Spleen (tissue), 13 donors: ENCODE measurements at places on chromosomes 6 and 20. TPM values are rescaled to one million over a fixed set of nuclear protein-coding genes. Genes with fewer than 3 reads are reported as not detected.

Gene SLC23A2
- total RNA-seq: 35.7 TPM

GRCh38 chr6:5892669-5893068 lies 114.1 kb downstream of the NRN1 start:
- no peaks in the 10 kb centered on the region for H3K36me3 ChIP-seq
- peak overlapping the region; percentile 81 for H3K27ac ChIP-seq
- no peak overlapping the region for H3K4me3 ChIP-seq

- peaks cover 66% of the 10 kb centered on the region for H3K4me1 ChIP-seq
- DNase-seq: no peak
- H3K4me3 ChIP-seq: no peak overlapping the region
These were observed 14.7 kb downstream of the DSE start for GRCh38 chr6:116385459-116385802.

- H3K27me3 ChIP-seq: no peaks in the 10 kb centered on the region
- H3K27ac ChIP-seq: no peak overlapping the region
- DNase-seq: no peak
- no peaks in the 10 kb centered on the region for H3K4me1 ChIP-seq
- no peak overlapping the region for H3K4me3 ChIP-seq
These were observed 185.9 kb downstream of the UST start for GRCh38 chr6:148932731-148933130.

DNA sequence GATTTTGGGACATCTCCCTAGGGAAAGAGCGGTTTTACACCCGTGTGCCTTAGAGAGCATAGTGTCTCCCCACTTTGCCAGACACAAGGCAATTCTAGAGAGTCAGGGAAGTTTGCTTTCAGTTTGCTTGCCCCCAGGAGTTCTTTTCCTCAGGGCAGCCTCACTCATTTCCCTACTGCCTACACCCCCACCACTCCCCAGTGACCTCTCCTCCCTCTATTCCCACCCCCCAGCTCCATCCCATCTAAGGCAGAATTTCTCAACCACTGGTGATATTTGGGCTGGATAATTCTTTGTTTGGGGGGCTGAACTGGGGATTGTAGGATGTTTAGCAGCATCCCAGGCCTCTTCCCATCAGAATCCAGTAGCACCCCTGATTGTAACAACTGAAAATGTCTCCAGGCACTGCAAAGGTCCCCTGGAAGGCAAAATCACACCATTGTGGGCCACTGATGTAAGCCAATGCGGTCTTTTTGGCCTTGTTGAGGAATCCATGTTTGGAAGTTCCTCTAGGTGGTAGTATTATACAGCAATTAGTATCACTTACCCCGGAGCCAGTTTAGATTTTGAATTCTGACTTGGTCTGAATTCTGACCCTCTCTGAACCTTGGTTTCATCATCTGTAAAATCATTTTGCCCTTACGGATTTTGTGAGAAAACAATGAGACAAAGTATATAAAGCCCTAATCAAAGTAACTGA lies 1.3 kb downstream of the EPPIN start:
- H3K4me3 ChIP-seq: no peak overlapping the region
- DNase-seq: no peak
- no peaks in the 10 kb centered on the region for H3K4me1 ChIP-seq

Gene CTAGE9
- total RNA-seq: not detected

Gene SLC17A3
- not detected for total RNA-seq

- peaks cover 13% of the 10 kb centered on the region for H3K4me1 ChIP-seq
- H3K27ac ChIP-seq: no peak overlapping the region
- peaks cover 18% of the 10 kb centered on the region for H3K27me3 ChIP-seq
- no peaks in the 10 kb centered on the region for H3K36me3 ChIP-seq
- no peak overlapping the region for H3K4me3 ChIP-seq
- no peak for DNase-seq
These were observed 1.3 kb upstream of the DOK5 start for GRCh38 chr20:54474046-54474445.

DNA sequence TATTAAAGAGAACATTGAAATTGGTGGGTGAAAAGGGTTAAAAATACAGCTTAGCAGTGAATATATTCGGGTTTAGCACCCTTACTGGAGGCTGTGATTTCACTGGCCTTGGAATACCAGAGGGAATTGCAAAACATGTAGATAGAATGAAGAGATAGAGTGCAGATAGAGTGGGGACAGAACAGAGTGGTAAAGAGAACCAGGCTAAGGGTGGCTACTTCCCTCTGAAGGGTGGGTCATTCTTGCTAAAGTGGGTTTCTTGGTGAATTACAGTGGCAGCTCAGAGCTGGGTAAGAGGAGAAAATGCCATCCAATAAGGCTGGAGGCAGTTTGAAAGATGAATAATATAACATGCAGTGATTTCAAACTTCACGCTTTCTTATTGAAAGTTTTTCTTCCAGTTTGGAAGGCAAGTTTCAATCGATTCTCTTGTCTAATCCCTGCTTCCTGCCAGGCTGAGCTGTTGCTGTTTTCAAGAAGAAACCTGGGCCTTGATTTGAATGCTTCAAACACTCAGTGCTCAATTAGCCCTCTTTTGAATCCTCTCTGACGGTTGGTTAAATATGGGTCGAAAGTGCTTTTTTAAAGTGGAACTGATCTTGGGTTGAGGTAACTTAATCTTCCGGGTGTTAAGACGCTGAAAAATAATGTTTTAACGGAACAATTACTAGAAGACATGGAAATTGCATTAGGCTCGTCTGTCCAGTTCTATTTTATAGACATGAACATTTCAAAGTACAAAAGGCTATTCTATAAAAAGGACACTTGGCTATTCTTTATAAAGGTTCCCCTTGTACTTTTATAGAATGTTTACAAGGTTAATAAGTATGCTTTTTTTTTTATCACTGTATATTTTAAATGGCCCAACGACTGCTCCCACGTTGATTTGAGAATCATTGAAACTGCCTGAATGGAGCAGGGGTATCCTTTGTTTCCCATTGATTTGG lies 203.3 kb downstream of the BCAS1 start:
- H3K4me1 ChIP-seq: peaks cover 60% of the 10 kb centered on the region
- H3K36me3 ChIP-seq: no peaks in the 10 kb centered on the region
- no peak overlapping the region for H3K4me3 ChIP-seq
- no peak for DNase-seq

GRCh38 chr20:6769903-6770785 lies 2.7 kb downstream of the BMP2 start:
- H3K4me1 ChIP-seq: peaks cover 13% of the 10 kb centered on the region
- DNase-seq: peak; percentile 84
- no peaks in the 10 kb centered on the region for H3K36me3 ChIP-seq
- peaks cover 13% of the 10 kb centered on the region for H3K27me3 ChIP-seq
- H3K27ac ChIP-seq: peak overlapping the region; percentile 87

DNA sequence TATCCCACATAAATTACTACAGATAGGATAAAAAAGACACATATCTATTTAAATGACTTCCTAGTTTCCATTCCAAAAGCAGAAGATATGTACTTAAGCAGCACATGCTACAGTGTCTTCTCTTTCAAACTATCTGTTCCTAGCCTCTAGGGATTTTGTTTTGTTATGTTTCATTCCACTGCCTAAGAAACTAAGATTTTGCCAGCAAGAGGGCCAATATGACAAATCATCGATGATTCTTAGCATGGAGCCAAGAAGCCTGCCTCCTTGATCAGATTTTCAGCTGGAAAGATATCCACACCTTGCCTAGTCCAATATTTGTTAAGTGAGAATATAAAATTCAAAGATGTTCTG lies 7.0 kb downstream of the SNX5 start:
- peaks cover 5% of the 10 kb centered on the region for H3K36me3 ChIP-seq
- DNase-seq: no peak
- H3K27me3 ChIP-seq: no peaks in the 10 kb centered on the region
- peaks cover 100% of the 10 kb centered on the region for H3K4me1 ChIP-seq

Gene MLN
- total RNA-seq: not detected

Gene BYSL
- total RNA-seq: 9.5 TPM

DNA sequence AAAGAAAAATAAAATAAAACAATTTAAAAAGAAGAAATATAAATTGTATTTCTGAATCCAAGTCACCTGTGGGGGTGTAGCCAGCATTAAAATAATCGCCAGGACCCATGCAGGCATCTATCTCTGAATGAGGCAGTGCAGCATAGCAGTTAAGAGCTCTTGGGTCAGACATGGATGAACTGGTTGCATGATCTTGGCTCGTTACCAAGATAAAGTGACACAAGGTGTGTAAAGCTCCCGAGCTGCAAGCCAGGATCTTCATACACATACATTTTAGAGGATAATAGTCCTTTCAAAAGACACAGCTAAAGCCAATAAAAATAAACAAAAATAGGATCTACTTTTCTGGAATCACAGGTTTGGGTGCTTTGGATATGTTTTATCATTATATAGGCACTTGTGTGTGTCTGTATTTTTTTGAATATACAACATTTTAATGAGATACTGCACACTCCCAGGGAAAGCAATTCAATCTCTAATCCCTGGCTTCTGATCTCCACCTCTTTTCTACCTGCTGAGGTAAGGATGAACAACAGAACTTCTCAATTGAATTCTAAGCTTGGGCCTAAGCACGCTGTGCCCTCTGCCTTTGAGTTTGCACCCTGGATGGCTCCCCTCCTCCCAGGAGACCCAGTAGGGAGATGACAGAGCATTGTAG lies 8.9 kb downstream of the TRIM10 start:
- H3K4me1 ChIP-seq: peaks cover 6% of the 10 kb centered on the region
- H3K27me3 ChIP-seq: no peaks in the 10 kb centered on the region
- no peak overlapping the region for H3K4me3 ChIP-seq
- H3K36me3 ChIP-seq: no peaks in the 10 kb centered on the region
